ENCODE measurements at places on chromosomes 1 and 21. TPM values are rescaled to one million over a fixed set of nuclear protein-coding genes. Genes with fewer than 3 reads are reported as not detected.

GRCh38 chr1:165858967-165859845, 31.8 kb downstream of the UCK2 start:
- no peak overlapping the region for H3K27ac ChIP-seq
- no peak overlapping the region for H3K4me3 ChIP-seq
- DNase-seq, result no peak
- H3K27me3 ChIP-seq, result no peaks in the 10 kb centered on the region

- H3K4me1 ChIP-seq, result peaks cover 67% of the 10 kb centered on the region
- DNase-seq, result no peak
- peak overlapping the region; percentile 91 for H3K4me3 ChIP-seq
- no peaks in the 10 kb centered on the region for H3K27me3 ChIP-seq
- H3K27ac ChIP-seq, result peak overlapping the region; percentile 97
- H3K36me3 ChIP-seq, result peaks cover 10% of the 10 kb centered on the region
These were observed 1.4 kb downstream of the PBXIP1 start for GRCh38 chr1:154954541-154954940.

DNA sequence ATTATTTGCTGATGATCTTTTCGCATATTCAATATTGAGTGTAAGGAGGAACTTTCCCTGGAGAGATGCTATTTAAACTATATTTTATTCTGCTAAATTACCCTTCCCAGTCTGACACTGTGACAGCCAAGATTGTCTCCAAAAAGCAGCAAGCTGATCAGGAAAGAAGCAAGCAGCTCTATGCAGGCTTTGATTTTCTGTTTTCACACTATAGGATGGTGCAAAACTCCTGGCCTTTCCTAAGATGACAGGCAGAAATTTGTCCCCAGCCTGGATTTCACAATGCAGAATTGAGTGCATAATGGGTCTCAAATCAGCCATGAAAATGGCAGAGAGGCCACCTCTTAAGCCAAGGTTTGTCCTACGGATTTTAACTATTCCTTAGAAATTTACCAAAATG, 1.1 kb downstream of the SGIP1 start:
- no peaks in the 10 kb centered on the region for H3K36me3 ChIP-seq
- no peak for DNase-seq
- peaks cover 10% of the 10 kb centered on the region for H3K4me1 ChIP-seq

OR2L13 gene
- total RNA-seq, result not detected

GRCh38 chr1:41589395-41589794, 104.9 kb upstream of the EDN2 start:
- no peaks in the 10 kb centered on the region for H3K27me3 ChIP-seq
- H3K4me1 ChIP-seq, result peaks cover 3% of the 10 kb centered on the region
- peaks cover 37% of the 10 kb centered on the region for H3K36me3 ChIP-seq
- no peak for DNase-seq
- no peak overlapping the region for H3K27ac ChIP-seq

Data from activated CD8-positive, alpha-beta T cell treated with anti-CD3 and anti-CD28 coated beads for 36 hours (primary cell).